Thymus (tissue), 14 donors: ENCODE measurements at places on chromosomes 1 and 21. TPM values are rescaled to one million over a fixed set of nuclear protein-coding genes. Genes with fewer than 3 reads are reported as not detected.

The ATP1A4 gene
- 0.62 TPM for polyA plus RNA-seq

- no peak for DNase-seq
Observed at GRCh38 chr21:40556442-40556968, 290.5 kb downstream of the DSCAM start.

The ZC3H12A gene
- 11.7 TPM for polyA plus RNA-seq

- no peak for DNase-seq
Observed at GRCh38 chr1:114318961-114319360, 165.3 kb upstream of the SYT6 start.

- no peak for DNase-seq
Observed at GRCh38 chr1:247962911-247963588, 2.0 kb upstream of the OR2AK2 start.

GRCh38 chr1:158113759-158114127 is 67.0 kb upstream of the CD1D start:
- no peak for DNase-seq

The RGSL1 gene
- polyA plus RNA-seq, result 0.02 TPM

The UMODL1 gene
- 1.4 TPM for polyA plus RNA-seq

GRCh38 chr1:153742411-153743142 is 14.7 kb downstream of the INTS3 start:
- no peak for DNase-seq

DNA sequence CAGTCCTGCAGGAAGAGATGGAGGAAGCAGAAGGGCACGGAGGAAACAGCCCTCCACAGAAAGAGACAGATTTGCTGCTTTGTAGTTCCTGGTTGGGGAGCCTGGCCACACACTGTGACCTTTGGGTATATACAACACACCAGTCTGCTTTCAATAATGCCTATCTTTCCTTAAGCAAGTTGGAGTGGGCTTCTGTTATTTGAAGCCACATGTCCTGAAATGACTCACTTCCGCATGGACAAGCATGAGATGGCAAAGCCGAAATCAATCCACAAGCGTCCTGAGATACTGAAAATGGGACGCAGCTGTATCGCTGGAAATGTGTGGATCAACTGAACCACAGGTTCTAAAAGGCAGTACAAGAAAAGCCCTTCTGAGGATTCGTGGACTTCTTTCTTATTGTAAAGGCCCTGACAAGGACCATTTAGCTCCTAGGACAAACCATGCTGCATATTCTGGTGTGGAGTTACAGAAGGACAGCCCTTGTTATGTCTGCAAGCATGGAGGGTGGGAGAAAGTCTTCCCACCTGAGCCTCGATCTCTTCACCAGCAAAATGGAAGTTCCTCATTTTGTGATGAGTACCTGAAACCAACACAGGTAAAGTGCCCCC is 22.7 kb upstream of the FHAD1 start:
- no peak for DNase-seq

DNA sequence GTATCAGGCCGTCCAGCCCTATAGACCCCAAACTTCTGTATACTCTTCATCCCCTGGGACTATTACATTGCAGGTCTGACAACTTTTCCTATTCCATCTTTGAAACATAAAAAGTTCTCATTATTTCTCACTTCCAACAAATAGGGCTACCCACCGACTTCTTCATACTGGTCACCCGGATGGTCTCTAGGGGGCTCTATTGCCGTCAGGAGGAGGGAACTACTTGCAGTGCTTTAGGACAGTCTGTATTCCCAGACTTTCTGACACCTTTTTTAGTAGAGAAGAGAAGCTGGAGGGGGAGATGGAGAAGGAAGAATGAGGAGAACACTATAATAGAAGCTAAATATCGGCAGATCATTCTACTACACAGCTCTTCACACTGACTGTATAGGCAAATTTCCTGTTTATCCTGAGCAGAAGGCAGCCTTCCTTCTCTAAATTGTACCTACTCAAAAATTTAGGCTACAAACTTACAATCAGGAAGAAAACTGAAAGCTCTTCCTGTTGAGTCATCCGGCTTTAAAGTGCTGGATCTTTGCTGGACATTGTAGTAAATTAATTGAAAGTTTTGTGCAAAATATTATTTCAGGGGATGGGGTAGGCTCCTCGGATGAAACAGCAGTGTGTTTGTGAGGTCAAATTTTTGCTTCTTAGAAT is 54.6 kb downstream of the CDC7 start:
- DNase-seq, result no peak

- no peak for DNase-seq
Observed at GRCh38 chr1:1337793-1338147, 6.7 kb downstream of the TAS1R3 start.

DNA sequence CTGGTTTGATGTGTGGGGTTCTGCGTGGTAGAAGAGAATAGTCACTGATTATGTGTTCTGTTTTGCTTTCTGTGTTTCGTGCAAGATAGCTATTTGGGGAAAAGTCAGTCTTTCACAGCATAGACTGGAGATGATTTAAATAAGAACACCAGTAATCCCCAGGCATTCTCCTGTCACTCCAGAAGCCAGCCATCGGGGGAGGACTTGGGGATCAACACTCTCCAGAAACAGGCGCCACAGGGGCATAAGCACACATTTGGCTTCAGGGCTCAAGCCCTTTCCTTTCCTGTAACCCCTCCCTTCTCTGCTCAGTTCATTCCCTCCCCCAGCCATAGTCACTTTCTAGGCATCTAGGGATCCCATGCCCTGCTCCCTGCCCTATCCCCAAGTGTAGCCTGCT is 97.3 kb upstream of the BEND5 start:
- DNase-seq, result no peak

DNA sequence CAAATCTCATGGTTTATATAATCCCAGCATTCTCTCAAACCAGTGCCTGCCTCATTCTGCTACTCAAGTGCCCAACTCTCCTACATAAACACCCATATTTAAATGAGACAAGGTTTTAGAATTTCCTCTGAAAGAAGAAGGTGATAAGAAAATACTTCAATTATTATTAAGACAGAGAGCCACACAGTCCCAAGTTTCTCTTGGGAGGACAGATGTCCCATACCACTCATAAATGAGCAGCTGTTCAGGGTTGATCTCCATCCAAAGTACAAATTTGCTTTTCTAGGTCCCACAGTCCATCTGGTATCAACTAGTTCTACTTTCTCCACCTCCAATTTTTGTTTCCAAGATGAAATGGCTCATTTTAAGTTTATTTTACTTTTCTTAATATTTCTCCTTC is 11.3 kb downstream of the DCAF8 start:
- no peak for DNase-seq

DNA sequence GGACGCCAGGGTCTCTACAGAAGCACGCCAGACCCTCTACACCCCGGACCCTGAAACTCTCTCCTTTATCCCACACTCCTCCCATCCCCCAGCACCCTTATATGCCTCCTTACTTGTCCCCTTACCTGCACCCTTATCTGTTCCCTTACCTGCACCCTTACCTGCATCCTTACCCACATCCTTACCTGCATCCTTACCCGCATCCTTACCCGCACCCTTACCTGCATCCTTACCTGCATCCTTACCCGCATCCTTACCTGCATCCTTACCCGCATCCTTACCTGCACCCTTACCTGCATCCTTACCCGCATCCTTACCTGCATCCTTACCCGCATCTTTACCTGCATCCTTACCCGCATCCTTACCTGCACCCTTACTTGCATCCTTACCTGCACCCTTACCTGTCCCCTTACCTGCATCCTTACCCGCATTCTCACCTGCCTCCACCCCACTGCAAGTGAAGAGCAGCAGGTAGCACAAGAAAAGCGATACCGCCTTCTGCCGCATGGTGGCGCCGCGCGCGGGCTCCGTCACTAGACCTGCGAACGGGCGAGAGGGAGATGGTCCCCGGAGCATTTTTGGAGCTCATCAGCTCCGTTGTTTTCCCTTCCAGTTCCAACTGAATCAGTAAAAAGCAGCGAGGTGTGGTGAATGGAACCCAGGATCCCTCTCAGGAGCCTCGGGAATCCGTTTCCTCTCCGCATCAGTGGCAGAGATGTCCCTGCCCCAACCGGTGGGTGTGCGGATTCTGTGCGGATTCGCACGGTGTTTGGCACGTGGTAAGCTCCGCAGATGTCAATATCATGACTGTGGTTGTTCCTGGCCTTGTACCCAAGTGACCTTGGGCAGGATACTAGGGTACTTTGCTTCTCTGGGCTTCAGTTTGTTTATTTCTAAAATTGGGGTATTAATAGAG is 2.9 kb downstream of the IFI6 start:
- peak; percentile 74 for DNase-seq

GRCh38 chr1:50548243-50548642 is 125.0 kb upstream of the DMRTA2 start:
- DNase-seq, result no peak

DNA sequence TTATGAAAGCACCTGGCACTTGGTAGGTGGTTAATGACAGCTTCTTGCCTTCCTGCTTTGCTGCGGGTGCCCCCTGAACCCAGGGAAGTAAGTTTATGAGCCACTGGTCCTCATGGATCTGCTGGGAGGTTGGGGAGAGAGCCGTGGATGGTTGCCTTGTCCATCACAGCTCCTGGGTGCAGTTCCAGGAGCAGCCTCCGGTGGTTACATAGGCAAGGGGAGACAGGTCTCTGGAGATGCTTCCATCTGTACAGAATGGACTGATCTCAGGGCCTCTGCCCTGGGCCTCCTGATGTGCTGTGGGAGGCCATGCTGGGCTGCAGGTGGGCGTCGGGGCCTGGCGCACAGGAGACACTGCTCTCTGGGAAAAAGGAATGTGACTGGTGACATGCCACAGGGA is 31.6 kb upstream of the ARHGEF10L start:
- DNase-seq, result no peak

- DNase-seq, result peak; percentile 89
Observed at GRCh38 chr1:25993197-25993951, 4.5 kb downstream of the PAFAH2 start.

The TSTD1 gene
- polyA plus RNA-seq, result 149 TPM

DNA sequence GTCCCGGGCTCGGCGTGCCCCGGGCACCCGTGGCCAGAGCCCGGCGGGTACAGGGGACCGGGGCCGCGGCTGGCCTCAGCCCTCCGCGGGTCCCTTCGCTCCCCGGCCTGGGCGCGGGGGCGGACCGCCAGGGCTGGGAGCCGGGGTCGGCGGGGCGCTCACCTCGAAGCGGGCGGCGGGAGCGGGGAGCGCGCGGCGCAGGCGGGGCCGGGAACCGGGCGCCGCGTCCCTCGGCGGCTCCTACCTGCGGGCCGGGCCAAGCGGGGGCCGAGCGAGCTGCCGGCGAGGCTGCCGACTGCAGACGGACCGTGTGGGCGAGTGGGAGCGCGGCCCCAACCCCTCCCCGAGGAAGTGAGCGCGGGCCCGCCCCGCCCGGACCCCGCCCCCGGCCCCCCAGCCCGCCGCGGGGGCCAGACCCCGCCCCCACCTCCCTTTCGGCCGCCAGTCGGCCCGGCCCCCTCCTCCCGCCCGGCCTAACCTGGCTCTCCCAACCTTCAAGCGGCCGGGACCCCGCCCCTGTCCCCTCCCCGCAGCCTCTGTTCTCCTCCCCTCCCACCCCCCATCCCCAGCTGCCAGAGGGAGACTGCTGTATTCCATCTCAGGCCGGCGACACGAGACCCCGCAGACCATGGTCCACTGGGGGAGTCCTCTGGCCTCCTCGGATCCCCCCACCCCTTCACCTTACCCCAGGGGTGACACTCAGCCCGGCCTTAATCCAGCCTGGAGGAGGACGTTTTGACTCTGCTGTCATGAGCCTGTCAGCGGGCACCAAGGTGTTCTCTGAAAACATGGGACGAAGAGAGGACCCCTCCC is at the start of gene FHL3:
Gene FHL3, minus strand, starts transcription at position 320 of the 813 bp plus-strand sequence. CDS start 6,102 bp downstream, outside the sequence.
- no peak for DNase-seq

DNA sequence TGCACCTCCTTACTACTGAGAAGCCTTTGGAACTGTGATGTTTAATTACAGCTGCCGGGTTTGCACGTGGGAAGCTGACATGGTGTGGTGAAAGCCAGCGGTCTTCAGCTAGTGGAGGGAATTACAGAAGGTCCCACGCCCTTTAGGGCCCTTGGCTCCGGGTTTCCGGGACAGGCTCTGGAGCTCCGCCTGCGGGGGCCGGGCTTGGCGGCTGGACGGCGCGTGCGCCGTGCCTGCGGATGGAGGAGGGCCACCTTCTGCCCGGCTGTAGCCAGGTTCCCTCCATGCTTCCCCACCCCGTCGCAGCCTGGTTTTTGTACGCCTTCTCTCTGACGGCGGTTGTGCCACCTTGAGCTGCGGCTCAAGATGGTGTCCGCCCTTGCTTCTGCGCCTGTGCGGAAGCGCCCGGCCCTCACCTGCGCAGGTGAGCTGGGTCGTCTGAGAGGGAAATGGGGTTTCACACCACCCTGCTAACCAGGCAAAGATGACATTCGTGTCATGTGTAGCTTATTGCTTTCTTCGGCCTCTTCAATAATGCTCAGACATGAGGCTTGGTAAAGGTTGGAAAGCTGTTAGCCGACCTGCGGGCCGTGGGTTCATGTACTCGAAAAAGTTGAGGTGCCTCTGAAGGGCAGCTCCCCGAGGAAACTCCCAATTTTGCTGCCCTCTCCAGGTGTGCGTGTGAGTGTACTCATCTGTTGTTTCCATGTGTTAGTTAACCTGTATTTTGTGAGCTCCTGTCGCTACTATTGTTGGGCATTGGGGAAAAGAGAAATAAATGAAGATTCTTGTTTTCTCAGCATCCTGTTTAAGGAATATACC is 36.6 kb upstream of the OPRD1 start:
- peak; percentile 37 for DNase-seq

The PADI2 gene
- polyA plus RNA-seq, result 3.6 TPM

The SPRR5 gene
- 0.37 TPM for polyA plus RNA-seq

The TNFSF18 gene
- 0.52 TPM for polyA plus RNA-seq

DNA sequence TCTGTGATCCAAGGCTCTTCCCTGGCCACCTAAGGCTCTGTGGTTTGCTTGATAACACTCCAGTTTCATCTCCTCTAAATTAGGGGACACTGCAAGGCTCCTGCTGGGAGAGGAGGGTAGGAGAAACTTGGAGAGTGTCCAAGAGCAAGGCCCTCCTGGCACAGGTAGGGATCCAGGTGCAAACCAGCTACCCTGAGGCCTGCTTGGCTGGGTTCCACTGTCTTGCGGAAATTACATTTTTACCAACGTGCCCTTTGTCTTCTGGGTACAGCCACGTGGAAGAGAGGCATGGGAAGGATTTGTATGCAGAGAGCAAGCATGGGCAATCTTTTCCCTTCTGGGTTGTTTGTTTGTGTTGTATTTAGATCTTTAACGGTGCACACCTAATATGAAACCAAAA is 132.5 kb downstream of the PRDM2 start:
- DNase-seq, result no peak

The LZIC gene
- 26.0 TPM for polyA plus RNA-seq

The C1QC gene
- 129 TPM for polyA plus RNA-seq

- peak; percentile 32 for DNase-seq
Observed at GRCh38 chr1:17059391-17060305, 5.8 kb upstream of the SDHB start.

DNA sequence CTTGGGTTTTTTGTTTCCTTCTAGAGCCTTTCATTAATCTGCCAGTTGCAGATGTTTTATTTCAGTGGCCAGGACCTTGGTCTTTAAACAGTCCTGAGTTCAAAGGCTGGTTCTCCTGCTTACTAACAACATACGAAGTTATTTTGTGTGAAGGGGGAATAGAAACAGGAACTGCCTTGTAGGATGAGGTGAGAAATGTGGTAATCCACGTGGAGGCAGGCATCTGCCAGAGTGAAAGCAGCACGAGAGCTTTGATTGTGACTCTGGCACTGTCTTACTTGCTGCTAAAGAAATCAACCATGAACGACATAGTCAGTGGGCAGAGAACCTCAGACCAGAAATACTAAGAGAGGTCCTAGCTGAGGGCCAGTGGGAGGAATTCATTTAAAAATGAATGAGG is 30.4 kb downstream of the TMEM63A start:
- DNase-seq, result no peak

GRCh38 chr1:60765204-60765603 is 317.2 kb upstream of the NFIA start:
- no peak for DNase-seq

- DNase-seq, result no peak
Observed at GRCh38 chr1:28127617-28128257, 39.3 kb upstream of the EYA3 start.
